Hypothalamus (tissue), 51 donors: ENCODE measurements at places on chromosomes 7 and 10.

GRCh38 chr10:46285966-46286620, 704 bp upstream of the ANTXRL start:
- DNase-seq: no peak

- DNase-seq: no peak
Observed at GRCh38 chr7:7742223-7742622, 23.8 kb upstream of the RPA3 start.

GRCh38 chr10:77120012-77120411, 517.6 kb downstream of the KCNMA1 start:
- DNase-seq: no peak

- no peak for DNase-seq
Observed at GRCh38 chr10:97981816-97982215, 48.6 kb downstream of the CRTAC1 start.

DNA sequence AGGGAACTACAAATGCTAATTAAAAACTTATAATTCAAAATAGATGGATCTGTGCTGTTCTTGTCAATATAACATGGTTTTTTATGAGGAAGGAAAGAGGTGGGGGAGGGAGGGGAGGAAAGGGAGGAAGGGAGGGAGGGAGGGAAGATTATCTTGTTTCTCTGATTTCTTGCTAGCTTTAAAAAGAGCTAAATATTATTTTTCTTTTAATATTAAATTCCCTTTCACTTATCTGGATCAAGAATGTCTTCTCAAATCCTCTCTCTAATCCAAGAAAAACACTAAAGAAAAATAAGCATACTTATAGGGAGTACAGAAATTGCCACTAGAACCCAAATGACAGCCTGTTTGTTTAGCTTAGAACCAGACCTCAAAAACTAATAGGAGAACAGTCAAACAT, 55.2 kb downstream of the LRRN3 start:
- no peak for DNase-seq

GRCh38 chr10:131882590-131883451, 18.0 kb upstream of the PPP2R2D start:
- no peak for DNase-seq

GRCh38 chr7:31892099-31892829, 177.9 kb downstream of the PDE1C start:
- DNase-seq: no peak

- no peak for DNase-seq
Observed at GRCh38 chr10:813286-813685, 118.2 kb downstream of the LARP4B start.

GRCh38 chr10:11611248-11612020, at the start of gene USP6NL:
TSS of gene USP6NL (minus strand) at chr10:11611650. CDS start at chr10:11597634, 14,016 bp downstream.
- DNase-seq: peak; percentile 82

DNA sequence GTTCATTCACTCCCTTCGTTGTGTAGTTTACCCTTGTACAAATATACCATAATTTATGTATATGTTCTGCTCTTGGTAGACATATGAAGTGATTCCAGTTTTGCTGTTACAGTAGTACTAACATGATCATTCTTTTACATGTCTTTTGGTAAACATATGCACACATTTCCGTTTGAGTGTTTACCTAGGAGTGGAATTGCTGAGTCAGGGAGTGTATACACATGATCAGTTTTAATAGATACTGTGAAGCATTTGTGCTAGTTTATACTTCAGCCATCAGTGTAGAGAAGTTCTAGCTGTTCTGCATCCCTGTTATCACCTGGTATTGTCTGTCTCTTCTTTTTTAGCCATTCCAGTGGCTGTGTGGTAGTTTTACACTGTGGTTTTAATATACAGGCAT, 34.5 kb upstream of the CYP26C1 start:
- no peak for DNase-seq

GRCh38 chr10:115761166-115761565, 511.8 kb downstream of the GFRA1 start:
- DNase-seq: no peak

DNA sequence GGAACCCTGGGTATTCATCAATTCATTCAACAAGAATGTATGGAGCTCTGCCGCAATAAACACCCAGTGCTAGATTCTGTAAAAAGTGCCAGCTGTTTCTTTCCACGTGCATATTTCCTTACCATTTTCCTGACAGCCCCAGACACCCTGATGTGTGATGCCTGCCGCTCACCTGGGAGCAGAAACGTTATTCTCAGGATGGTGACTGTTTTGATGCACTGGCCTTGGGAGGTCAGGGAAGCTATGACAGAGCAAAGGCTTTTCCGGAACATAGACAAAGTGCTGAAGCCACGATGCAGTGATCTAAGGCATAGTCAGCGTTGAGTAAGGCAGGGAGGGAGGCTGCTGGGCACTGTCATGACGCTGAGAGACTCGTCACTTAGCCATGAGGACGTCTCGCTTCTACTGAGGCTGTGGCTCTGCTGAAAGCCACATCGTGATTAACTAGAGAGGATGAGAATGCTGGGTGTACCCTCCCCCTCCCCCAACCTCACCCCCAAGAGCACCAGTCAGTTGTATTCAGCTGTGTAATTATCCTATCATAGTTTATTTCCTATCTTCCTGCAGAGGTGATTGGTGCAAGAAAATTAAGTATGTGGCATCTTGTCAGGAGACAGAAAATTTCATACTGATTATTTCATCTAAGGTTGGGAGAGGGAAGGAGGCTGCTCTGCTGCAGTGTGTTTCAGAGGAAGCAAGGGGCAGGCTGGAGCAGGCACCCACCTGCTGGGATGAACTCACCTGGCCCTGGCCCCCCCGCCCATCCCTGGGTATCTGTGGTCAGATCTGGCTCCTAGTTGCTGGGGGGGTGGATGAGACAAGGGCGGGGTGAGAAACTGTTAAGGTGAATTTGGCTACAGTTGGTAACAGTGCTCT, 48.8 kb upstream of the SMNDC1 start:
- DNase-seq: no peak

DNA sequence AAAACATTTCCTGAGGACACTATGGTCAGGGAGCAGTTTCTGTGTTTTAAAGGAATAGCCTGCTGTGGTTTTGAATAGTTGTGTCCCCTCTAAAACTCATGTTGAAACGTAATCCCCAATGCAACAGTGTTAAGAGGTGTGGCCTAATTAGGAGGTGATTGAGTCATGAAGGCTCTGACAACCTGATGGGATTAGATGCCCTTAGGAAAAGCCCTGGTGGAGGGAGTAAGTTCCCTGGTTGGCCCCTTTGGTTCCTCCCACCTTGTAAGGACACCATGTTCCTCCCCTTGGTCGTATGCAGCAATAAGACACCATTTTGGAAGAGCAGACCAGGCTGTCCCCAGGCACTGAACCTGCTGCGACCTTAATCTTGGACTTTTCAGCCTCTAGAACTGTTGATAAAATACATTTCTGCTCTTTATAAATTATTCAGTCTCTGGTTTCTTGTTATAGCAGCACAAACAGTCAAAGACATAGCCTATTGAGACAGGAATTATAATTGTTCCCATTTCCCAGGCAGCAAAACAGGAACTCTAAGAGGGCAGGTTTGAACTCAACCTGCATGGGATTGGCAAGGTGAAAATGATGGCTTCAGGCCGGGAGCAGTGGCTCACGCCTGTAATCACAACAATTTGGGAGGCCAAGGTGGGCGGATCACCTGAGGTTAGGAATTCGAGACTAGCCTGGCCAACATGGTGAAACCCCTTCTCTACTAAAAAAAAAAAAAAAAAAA, 20.5 kb upstream of the TNS3 start:
- no peak for DNase-seq

- DNase-seq: no peak
Observed at GRCh38 chr10:35631404-35631803, 10.7 kb downstream of the FZD8 start.

- no peak for DNase-seq
Observed at GRCh38 chr7:131596785-131597184, 40.4 kb upstream of the PODXL start.

- DNase-seq: no peak
Observed at GRCh38 chr10:13086056-13086455, 13.9 kb upstream of the OPTN start.

- no peak for DNase-seq
Observed at GRCh38 chr10:23927576-23928325, 281.2 kb upstream of the KIAA1217 start.

- DNase-seq: peak; percentile 20
Observed at GRCh38 chr7:132547821-132548220, 28.4 kb downstream of the PLXNA4 start.

DNA sequence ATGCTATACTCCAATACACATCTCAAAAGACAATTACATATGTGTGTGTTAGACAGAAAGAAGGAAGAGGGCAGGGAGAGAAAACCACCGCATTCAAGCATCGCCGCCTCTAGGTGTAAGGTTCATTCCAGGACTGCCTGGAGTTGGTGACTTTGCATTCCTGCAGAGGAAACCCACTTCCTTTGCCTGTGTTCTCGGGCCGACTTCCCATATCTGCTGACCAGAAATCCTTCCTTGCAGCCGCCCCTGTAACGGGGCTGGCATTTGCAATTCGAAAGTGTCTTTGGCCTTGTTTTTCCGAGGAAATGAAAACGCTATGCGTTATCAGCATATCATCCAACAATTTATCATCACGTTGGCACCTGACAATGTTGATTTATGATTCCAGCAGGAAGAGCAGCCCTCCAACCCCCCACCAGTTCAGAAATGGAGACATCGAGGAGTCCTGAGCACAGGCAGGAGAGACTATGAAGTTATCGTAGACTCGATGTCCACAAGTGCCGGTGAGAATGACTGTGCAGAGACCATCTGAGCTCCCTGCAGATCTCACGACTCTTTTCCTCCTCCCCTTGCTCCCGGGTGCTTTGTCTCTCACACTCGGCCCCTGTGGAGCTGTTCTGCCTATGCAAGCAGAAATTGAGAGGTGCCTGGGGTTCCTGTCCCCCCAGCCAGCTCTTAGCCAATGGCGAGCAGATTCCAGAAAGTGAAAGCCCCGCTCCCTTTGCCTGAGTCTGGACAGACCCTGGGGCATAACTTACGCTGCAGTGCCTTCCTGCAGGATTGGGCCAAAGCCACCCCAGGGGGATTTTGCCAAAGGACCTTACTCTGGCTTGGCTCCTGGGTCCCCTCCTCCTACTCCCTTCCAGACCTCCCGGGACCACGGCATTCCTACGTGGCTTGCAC, 68.9 kb upstream of the FOXK1 start:
- no peak for DNase-seq

GRCh38 chr7:11835260-11835659, 3.3 kb upstream of the THSD7A start:
- no peak for DNase-seq

GRCh38 chr10:69364232-69364940, 52.3 kb downstream of the TACR2 start:
- no peak for DNase-seq

- DNase-seq: no peak
Observed at GRCh38 chr7:48976850-48977249, 52.5 kb downstream of the CDC14C start.

- DNase-seq: no peak
Observed at GRCh38 chr7:151699928-151700319, 177.0 kb downstream of the PRKAG2 start.

- no peak for DNase-seq
Observed at GRCh38 chr10:63068246-63068645, 64.9 kb upstream of the NRBF2 start.

DNA sequence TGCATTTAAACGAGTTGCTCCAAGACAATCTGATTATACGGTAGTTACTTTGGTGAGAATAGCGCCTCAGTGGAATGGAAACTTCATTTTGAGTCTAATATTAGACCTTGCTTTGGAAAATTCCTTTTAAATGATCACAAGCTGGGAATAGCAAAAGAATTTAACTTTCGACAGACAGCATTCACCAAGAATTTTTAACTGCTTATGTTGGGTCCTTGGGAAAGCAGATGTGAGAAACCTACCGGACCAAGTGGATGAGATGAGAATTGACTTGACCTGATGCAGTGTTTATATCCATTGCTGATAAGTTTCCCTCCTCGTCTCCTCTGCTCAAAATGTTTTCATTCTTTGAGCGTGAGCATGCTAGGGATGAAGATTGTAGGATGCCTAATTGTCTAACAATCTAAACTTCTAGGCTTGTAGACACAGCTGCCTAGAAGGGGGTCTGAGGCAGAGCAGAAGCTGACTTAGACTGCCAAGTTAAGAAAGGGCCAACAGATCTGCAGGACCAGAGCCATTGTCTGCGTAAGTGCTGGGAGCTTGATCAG, 126.9 kb downstream of the CNNM2 start:
- no peak for DNase-seq

- DNase-seq: no peak
Observed at GRCh38 chr10:4663162-4663992, 162.6 kb upstream of the AKR1E2 start.

DNA sequence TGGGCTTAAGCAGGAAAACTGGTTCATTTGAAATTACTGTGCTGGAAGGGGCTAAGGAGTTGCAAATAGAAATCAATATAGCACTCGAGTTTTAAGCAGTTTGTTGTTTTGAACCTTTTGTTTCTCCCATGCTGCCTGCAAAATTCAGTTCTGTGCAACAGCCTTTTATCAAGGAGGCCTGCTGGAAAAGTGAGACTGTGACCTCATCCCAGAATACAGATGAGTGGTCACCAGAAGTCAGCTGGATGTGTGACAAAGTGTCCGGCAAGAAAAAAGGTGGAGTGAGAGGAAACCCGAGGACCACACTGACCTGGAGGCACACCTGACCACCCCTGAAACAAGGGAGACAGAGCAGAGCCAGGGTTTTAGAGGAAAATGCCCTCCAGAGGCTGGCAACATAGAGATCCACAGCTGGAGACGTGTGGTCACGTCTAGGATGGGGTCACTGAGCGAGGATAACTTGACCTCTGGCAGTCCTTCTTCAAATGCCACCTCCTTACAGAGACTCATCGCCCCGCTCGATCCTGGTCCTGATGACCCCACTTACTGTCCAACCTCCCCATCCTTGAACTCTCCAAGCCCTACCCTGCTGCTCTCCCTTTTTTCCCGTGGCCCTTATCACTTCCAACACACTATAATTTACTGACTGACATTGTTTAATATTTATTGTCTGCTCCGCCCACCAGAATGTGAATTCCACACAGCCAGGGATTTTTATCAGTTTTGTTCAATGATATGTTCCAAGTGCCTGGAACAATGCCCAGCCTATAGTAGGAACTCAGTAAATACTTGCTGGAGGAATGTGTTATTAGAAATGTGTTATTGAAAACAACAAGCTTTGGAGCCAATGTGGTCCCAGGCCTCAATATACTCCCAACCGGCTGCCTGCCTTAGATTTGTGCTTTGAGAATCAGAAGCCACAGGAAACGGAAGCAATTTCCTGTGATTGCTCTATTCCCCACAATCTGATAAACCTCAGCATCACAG, 243.8 kb downstream of the GLI3 start:
- no peak for DNase-seq

DNA sequence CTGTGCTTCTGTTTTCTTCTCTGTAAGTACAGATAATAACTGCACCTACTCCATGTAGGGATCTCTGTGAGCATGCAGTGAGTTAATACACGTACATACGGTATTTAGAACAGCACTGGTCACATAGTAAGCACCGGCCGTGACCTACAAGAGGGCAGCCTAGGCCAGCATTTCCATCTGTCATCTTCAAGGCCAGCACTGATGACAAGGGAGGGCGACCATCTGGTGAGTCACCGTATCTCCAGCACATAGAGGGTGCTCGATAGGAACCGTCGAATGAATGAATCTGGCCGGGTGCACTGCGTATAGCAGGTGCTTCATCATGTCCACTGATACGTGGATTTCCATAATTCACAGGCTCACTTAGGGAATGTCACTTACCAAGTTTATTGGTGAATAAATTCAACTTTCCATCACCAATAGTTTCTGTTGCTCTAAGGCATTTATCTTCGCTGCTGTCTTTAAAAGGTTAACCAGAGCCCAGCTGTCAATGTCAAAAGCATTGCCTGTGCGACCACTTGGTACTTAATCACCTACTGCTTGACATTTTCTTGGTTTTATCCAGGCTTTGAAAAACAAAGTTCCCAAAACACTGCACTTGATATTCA, 8.3 kb downstream of the NOD1 start:
- no peak for DNase-seq
